WTC11 (cell line): ENCODE measurements at places on chromosomes 5 and 9. TPM values are rescaled to one million over a fixed set of nuclear protein-coding genes. Genes with fewer than 3 reads are reported as not detected.
A peak's percentile ranks its signal among the peaks of the same experiment; 100 is the strongest.

The SPINK4 gene
- total RNA-seq, result not detected in 3 replicates

The PCDHGA2 gene
- total RNA-seq, result 0.66 to 0.96 TPM (median 0.94 TPM) in 3 replicates

The STKLD1 gene
- 0.94 to 1.6 TPM (median 0.98 TPM) in 3 replicates for total RNA-seq

The PAPPA gene
- total RNA-seq, result 0.22 to 0.53 TPM (median 0.34 TPM) in 3 replicates

The C9 gene
- 0.07 to 0.25 TPM (median 0.21 TPM) in 3 replicates for total RNA-seq

The CEP72 gene
- total RNA-seq, result 26.6 to 29.9 TPM (median 29.2 TPM) in 3 replicates

The ANKRD18A gene
- 10.8 to 15.7 TPM (median 12.9 TPM) in 3 replicates for total RNA-seq

The RANBP3L gene
- total RNA-seq, result not detected in 3 replicates

The PLPP6 gene
- total RNA-seq, result 13.4 to 13.5 TPM (median 13.5 TPM) in 3 replicates

DNA sequence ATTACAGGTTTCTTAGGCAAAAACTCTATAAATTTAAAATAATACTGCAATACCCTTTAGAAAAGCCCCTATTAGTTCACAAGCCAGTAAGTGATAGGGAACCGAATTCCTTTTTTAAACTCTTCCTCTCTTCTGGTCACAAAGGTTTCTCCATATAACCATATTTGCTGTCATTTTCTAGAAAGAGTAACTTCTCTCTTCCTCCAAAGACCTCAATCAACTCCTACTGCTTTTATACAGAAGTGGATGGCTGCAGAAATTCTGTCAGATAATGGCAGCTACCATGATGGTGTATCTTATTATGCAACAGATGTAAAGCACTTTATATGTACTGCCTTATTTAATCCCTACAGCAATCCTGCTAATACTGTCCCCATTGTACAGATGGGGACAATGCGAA lies 6.2 kb downstream of the TUT7 start:
- H3K36me3 ChIP-seq, result peaks cover 35% of the 10 kb centered on the region
- H3K27ac ChIP-seq, result no peak overlapping the region
- peaks cover 9% of the 10 kb centered on the region for H3K4me1 ChIP-seq

- H3K27ac ChIP-seq, result no peak overlapping the region
- H3K27me3 ChIP-seq, result no peaks in the 10 kb centered on the region
- H3K36me3 ChIP-seq, result no peaks in the 10 kb centered on the region
- peaks cover 18% of the 10 kb centered on the region for H3K4me1 ChIP-seq
Measured at GRCh38 chr5:140181002-140181483, 6.1 kb downstream of the CYSTM1 start.

DNA sequence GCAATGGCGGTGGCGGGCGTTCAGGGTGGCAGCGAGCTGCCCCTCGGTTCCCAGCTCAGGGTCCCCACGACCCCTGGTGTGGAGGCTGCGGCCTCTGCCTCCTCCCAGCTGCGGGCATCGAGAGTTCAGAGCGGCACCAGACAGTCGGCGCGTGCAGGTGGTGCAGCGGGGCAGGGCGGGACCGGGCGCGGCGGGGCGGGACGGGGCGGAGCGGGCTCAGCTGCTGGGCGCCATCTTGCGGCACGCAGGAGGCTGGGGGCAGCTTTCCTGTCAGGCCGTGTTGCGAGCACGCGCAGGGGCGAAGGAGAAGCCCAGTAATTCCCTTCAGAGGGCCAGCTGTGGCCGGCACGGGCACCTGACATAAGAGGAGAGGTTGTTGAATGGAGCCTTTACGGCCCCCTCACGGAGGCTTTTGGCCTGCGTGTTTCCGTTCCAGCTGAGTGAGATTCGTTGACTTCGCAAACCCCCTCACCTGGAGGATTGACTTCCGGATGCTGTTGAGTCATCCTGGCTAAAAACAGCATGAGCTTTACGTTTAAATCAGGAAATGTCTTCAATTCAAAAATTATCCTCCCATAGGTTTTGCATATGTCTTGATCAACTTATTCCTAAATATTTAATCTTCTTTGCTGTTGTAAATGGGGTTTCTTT lies 587 bp downstream of the C5orf47 start:
- H3K36me3 ChIP-seq, result no peaks in the 10 kb centered on the region
- peaks cover 4% of the 10 kb centered on the region; the same call in 1 of the 2 replicates for H3K4me1 ChIP-seq
- H3K27me3 ChIP-seq, result no peaks in the 10 kb centered on the region
- no peak for DNase-seq
- H3K27ac ChIP-seq, result no peak overlapping the region
- no peak overlapping the region for H3K4me3 ChIP-seq

DNA sequence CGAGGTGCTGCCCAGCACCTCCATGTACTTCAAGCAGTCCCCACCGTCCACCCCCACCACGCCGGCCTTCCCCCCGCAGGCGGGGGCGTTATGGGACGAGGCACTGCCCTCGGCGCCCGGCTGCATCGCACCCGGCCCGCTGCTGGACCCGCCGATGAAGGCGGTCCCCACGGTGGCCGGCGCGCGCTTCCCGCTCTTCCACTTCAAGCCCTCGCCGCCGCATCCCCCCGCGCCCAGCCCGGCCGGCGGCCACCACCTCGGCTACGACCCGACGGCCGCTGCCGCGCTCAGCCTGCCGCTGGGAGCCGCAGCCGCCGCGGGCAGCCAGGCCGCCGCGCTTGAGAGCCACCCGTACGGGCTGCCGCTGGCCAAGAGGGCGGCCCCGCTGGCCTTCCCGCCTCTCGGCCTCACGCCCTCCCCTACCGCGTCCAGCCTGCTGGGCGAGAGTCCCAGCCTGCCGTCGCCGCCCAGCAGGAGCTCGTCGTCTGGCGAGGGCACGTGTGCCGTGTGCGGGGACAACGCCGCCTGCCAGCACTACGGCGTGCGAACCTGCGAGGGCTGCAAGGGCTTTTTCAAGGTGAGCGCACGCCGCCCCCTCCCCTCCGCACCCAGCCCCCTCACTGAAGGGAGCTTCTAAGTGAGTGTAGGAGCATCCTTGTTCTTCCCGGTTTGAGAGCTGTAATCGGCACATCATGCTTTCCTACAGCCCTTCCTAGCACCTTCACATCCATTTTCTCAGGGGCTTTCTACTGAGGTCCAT lies 6.9 kb downstream of the NR4A3 start:
- peaks cover 79% of the 10 kb centered on the region for H3K27me3 ChIP-seq
- peak; percentile 50 for DNase-seq
- H3K4me3 ChIP-seq, result peak overlapping the region; percentile 63
- H3K36me3 ChIP-seq, result no peaks in the 10 kb centered on the region

- H3K27me3 ChIP-seq, result peaks cover 3% of the 10 kb centered on the region
- H3K4me1 ChIP-seq, result no peaks in the 10 kb centered on the region
- H3K27ac ChIP-seq, result no peak overlapping the region
- DNase-seq, result no peak
Measured at GRCh38 chr9:38107811-38108304, 38.8 kb upstream of the SHB start.

GRCh38 chr5:113480243-113480642 lies 8.0 kb downstream of the MCC start:
- no peak for DNase-seq
- no peak overlapping the region for H3K27ac ChIP-seq
- peaks cover 10% of the 10 kb centered on the region for H3K4me1 ChIP-seq

DNA sequence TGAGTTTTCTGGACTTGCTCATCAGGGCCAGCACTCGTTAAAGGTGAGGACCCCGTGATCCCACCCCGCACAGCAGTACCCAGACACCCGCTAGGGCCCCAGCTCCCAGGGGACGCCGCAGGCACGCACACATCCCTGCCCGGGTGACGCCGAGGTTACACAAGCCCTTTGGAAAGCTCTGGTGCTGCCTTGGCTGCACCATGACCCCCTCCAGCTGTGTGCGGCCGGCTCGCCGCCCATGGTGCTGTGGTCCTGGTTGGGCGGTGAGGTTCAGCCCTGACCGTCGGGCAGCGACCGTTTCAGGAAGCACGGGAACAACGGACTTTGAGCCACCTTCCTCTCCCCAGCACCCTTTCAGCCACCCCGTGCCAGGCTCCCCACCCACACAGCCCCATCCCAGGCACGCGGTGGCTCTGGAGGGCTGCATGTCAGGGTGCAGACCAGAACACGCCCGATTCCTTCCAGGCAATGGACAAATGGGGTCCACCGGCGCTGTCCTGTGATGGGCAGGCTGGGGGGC lies 7.5 kb upstream of the SLC12A7 start:
- no peaks in the 10 kb centered on the region for H3K36me3 ChIP-seq
- DNase-seq, result no peak
- peaks cover 8% of the 10 kb centered on the region for H3K4me1 ChIP-seq
- H3K27ac ChIP-seq, result no peak overlapping the region
- no peaks in the 10 kb centered on the region for H3K27me3 ChIP-seq

- peaks cover 26% of the 10 kb centered on the region for H3K4me1 ChIP-seq
- H3K27me3 ChIP-seq, result no peaks in the 10 kb centered on the region
- H3K4me3 ChIP-seq, result no peak overlapping the region
- H3K27ac ChIP-seq, result no peak overlapping the region
Measured at GRCh38 chr5:66659780-66660179, 63.6 kb downstream of the MAST4 start.

DNA sequence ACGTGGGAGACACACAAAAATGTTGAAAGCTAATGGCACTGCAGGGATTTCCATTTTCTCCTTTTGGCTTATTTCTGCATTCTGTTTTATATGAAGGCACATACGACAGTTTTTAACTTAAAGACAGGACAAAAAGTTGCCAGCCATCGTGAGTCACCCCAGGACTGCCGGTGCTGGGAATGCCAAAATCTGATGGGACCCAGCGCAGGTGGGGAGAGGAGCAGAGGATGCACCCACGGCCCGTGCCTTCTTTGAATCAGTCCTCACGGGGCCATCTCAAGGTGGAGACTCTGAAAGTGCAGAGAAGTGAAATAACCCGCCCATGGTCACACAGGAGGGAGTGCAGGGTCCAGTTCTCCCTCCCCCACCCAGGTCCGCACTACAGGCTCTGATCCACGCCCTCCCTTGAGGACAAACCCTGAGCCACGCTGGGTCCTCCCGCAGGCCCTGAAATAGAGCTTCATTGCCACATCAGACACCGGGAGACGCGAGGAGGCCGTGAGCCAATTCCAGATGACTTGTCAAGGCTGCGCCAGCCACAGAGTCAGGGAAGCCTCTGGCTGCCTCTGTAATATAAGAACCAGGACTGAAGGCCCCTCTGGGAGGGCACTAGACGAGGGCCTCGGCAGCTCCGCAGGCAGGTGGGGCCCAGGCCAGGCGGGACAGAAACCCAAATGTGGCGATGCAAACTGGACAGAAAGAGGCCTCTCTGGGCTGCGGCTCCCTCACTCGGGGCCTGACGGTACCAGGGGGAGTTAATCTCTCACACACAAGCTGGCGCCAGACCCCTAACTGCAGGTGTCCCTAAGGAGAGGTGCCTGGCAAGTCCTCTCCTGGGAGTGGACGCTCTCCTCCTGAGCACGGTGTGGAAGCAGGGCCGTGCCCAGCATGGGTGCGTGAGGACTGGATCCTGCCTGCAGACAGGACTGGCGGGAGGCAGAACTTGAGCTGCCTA lies 22.9 kb downstream of the ADAMTS2 start:
- no peak overlapping the region; the same call in 1 of the 2 replicates for H3K27ac ChIP-seq
- H3K4me1 ChIP-seq, result peaks cover 18% of the 10 kb centered on the region
- DNase-seq, result peak; percentile 10
- no peak overlapping the region for H3K4me3 ChIP-seq
- no peaks in the 10 kb centered on the region for H3K36me3 ChIP-seq

GRCh38 chr9:129624947-129625346 lies 1.0 kb upstream of the NTMT1 start:
- DNase-seq, result no peak
- H3K27ac ChIP-seq, result peak overlapping the region; percentile 65
- peak overlapping the region; percentile 58 for H3K4me3 ChIP-seq
- H3K4me1 ChIP-seq, result peaks cover 44% of the 10 kb centered on the region
- H3K36me3 ChIP-seq, result peaks cover 8% of the 10 kb centered on the region

GRCh38 chr5:79357398-79357797 lies 121.5 kb downstream of the JMY start:
- DNase-seq, result no peak
- no peak overlapping the region for H3K4me3 ChIP-seq
- peaks cover 12% of the 10 kb centered on the region for H3K36me3 ChIP-seq
- H3K27ac ChIP-seq, result no peak overlapping the region

DNA sequence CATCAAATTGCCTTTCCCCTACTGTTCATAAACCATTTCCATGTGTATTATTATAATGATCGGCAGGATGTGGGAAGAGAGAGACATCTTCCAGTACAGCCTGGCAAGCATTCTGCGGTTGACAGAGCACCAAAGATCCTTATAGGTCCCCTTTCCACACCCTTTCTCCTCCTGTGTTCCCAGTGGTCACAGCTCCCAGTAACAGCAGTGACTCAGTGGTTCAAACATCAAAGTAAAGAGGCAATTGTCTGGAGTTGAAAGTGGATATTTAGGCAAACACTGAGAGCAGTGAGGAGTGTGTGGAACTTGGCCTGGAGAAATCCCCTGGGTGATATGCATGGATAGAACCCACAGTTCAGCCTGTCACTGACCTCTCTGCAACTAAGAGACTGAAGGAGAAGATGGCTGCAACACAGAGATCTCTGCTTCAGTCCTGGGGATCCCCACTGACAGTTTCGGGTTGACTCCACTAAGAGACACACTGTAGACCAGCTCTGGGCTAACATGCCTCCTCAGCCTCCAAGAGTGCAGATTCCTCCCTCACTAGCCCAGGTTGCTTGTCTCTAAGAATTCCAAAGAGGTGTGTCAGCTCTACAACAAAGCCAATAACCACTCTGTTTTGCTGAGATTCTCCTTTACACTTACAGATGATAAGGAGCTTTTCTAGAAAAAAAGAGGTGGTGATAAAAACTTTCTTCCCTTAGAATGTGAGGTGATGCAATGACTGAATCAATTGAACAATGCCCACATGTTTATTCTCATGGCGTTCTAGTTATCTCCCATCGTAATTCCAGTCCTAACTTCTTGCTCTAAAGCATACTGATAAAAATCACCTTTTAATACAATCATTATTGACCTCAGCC lies 94.4 kb upstream of the IL6ST start:
- H3K4me1 ChIP-seq, result peaks cover 8% of the 10 kb centered on the region
- H3K27me3 ChIP-seq, result no peaks in the 10 kb centered on the region
- H3K36me3 ChIP-seq, result no peaks in the 10 kb centered on the region
- no peak overlapping the region for H3K4me3 ChIP-seq
- H3K27ac ChIP-seq, result no peak overlapping the region
- no peak for DNase-seq

- H3K4me3 ChIP-seq, result no peak overlapping the region
- peak overlapping the region; percentile 20; the same call in 1 of the 2 replicates for H3K27ac ChIP-seq
- H3K36me3 ChIP-seq, result peaks cover 11% of the 10 kb centered on the region
- no peak for DNase-seq
- H3K27me3 ChIP-seq, result no peaks in the 10 kb centered on the region
Measured at GRCh38 chr5:175836737-175837136, 34.6 kb upstream of the CPLX2 start.

DNA sequence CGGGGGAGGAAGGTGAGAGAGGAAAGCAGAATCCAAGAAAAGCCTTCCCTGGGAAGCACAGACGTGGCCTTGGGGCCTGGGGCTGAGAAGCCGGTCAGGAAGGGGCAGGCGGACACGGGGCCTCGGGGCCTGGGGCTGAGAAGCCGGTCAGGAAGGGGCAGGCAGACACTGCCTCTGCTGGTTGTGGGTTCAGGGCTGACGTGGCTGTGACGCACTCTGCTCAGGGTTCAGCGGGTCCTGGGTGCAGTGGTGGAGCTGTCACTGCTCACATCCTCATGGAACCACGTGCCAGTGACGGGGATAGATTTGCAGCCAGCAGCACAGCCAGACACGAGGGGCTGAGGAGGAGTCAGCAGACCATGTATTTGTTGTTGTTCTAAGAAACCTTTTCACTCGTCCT lies 12.8 kb downstream of the PAEP start:
- H3K27me3 ChIP-seq, result no peaks in the 10 kb centered on the region
- peaks cover 6% of the 10 kb centered on the region for H3K36me3 ChIP-seq
- H3K27ac ChIP-seq, result no peak overlapping the region
- H3K4me1 ChIP-seq, result peaks cover 9% of the 10 kb centered on the region
- H3K4me3 ChIP-seq, result no peak overlapping the region
